ENCODE measurements at places on chromosomes 4 and X. TPM values are rescaled to one million over a fixed set of nuclear protein-coding genes. Genes with fewer than 3 reads are reported as not detected.

DNA sequence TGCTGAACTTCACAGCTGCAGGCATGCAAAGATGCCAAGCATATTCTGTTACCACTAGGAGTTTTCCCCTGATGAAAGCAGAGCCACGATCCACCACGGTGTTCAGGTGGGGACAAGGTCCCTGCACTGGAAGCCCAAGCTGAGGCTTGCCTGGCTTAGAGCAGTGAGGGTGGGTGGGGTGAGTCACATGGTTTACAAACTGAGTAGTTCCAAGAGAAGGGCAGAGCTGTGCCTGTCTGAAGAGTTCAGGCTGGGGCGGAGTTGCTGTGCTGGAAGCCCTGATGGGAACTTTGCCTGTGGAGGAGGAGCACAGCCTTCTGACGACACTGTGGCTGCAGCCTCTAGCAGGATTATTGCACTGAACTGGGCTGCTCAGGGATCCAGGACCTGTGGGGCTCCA is 45.5 kb downstream of the FAM9B start:
- H3K27me3 ChIP-seq = no peaks in the 10 kb centered on the region
- DNase-seq = no peak
- no peak overlapping the region for H3K4me3 ChIP-seq
- peaks cover 7% of the 10 kb centered on the region for H3K4me1 ChIP-seq
- H3K27ac ChIP-seq = no peak overlapping the region

DNA sequence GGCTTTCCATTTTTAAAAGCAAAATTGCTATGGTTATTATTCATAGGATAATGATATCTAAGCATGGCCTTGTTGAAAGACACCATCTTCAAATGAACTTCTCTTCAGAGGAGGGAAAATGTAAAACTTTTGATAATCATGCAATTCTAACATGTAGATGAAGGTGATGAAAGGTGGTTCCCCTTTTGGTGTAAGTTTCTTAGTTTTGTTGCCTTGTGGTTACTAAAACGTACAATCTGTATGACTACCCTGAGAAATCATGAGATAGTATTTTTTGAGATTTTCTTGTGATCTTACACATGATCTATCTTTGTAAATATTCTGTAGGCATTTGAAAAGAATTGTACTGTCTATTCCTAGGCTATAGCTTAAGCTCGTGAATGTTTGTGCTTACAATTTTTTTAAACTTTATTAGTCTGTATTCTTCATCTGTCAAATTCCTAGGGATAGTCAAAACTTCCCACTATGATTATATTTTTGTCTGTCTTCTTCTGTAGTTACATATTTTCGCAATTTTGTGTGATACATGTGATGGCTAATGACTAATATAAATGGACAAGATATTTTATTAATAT is 47.5 kb downstream of the PTPN13 start:
- H3K4me1 ChIP-seq = peaks cover 10% of the 10 kb centered on the region
- no peak overlapping the region for H3K27ac ChIP-seq
- peaks cover 24% of the 10 kb centered on the region for H3K36me3 ChIP-seq
- H3K4me3 ChIP-seq = no peak overlapping the region

GRCh38 chrX:48741834-48742233 is 19.7 kb upstream of the GLOD5 start:
- no peaks in the 10 kb centered on the region for H3K36me3 ChIP-seq
- no peak for DNase-seq
- H3K4me3 ChIP-seq = no peak overlapping the region
- H3K4me1 ChIP-seq = peaks cover 9% of the 10 kb centered on the region
- H3K27ac ChIP-seq = no peak overlapping the region
- no peaks in the 10 kb centered on the region for H3K27me3 ChIP-seq

DNA sequence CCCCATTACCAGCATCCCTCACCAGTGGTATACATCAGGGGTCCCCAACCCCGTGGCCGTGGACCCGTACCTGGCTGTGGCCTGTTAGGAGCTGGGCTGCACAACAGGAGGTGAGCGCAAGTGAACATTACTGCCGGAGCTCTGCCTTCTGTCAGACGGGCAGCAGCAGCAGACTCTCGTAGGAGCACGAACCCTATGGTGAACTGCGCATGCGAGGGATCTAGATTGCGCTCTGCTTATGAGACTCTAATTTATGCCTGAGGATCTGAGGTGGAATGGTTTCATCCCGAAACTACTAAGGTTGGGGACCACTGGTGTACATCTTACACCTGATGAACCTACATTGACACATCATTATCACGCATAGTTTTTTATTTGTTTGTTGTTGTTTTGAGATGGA is 52.8 kb upstream of the DHX15 start:
- no peaks in the 10 kb centered on the region for H3K36me3 ChIP-seq
- H3K4me3 ChIP-seq = no peak overlapping the region
- no peak for DNase-seq
- no peaks in the 10 kb centered on the region for H3K4me1 ChIP-seq
- H3K27me3 ChIP-seq = no peaks in the 10 kb centered on the region

DNA sequence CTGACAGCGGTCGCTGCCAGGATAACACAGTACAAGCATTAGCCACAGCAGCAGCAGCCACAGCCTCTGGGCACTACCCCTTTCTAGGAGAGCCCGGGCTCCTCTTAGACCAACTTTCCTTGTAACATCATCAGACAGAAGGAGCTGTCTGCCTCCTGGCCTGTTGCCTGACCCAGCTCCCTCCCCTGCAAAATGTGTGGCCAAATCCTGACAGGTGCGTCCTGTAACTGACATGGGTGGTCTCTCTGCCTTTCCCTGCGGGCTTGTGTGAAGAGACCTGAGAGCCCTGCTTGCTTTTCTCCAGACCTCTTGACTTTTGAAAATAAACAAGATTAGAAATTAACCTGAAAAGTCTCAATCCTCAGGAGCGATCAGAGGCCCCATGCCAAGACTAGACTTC is 824.9 kb downstream of the RAPGEF2 start:
- H3K27ac ChIP-seq = no peak overlapping the region
- peaks cover 9% of the 10 kb centered on the region for H3K36me3 ChIP-seq
- no peak for DNase-seq
- no peaks in the 10 kb centered on the region for H3K27me3 ChIP-seq

DNA sequence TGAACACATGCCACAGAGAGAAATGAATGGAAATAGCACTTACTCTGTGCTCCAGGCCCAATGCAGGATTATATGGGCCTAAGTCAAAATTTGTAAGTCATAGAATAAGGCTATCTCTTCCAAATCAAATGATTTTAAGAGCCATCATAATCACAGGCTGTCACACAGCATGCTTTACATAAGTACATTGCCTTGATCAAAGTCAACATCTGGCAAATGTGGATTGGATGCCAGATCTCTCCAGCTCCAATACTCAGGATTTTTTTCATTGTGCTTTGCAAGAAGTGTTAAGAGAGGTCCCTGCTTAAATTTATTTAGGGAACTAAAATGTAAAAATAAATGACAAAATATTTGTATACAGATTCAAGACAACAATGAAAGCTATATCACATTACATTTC is 299.9 kb downstream of the PRDM5 start:
- H3K4me1 ChIP-seq = no peaks in the 10 kb centered on the region
- no peak for DNase-seq
- no peak overlapping the region for H3K4me3 ChIP-seq
- H3K27me3 ChIP-seq = no peaks in the 10 kb centered on the region
- H3K36me3 ChIP-seq = no peaks in the 10 kb centered on the region

- no peak overlapping the region for H3K27ac ChIP-seq
- DNase-seq = no peak
- no peaks in the 10 kb centered on the region for H3K36me3 ChIP-seq
- H3K27me3 ChIP-seq = peaks cover 40% of the 10 kb centered on the region
- no peak overlapping the region for H3K4me3 ChIP-seq
- peaks cover 44% of the 10 kb centered on the region for H3K4me1 ChIP-seq
These were observed 4.4 kb downstream of the SORCS2 start for GRCh38 chr4:7196736-7197135.

Gene BEX5
- not detected for total RNA-seq
